AML-193 (cell line): ENCODE measurements at places on chromosomes 3 and 15.

GRCh38 chr15:51536965-51537574 lies 85.5 kb downstream of the DMXL2 start:
- peak; percentile 17 for DNase-seq

DNA sequence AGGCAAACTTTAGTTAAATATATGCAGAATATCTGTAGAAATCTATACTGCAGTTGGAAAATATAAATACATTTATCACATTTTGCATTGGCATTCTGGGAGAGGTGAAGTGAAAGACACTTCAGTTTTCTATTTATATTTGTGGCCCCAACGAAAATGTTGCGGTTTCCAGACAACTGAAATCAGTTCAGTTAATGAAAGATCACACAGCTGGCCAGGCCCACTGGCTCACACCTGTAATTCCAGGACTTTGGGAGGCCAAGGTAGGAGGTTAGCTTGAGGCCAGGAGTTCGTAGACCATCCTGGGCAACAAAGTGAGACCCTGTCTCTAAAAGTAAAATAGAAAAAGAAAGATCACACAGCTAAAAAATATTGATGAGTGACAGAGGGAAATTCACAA lies 11.9 kb upstream of the CLASP2 start:
- no peak for DNase-seq

- DNase-seq = no peak
Measured at GRCh38 chr15:85748729-85749128, 46.0 kb downstream of the KLHL25 start.

- DNase-seq = no peak
Measured at GRCh38 chr3:125261031-125261430, 48.5 kb upstream of the SLC12A8 start.

DNA sequence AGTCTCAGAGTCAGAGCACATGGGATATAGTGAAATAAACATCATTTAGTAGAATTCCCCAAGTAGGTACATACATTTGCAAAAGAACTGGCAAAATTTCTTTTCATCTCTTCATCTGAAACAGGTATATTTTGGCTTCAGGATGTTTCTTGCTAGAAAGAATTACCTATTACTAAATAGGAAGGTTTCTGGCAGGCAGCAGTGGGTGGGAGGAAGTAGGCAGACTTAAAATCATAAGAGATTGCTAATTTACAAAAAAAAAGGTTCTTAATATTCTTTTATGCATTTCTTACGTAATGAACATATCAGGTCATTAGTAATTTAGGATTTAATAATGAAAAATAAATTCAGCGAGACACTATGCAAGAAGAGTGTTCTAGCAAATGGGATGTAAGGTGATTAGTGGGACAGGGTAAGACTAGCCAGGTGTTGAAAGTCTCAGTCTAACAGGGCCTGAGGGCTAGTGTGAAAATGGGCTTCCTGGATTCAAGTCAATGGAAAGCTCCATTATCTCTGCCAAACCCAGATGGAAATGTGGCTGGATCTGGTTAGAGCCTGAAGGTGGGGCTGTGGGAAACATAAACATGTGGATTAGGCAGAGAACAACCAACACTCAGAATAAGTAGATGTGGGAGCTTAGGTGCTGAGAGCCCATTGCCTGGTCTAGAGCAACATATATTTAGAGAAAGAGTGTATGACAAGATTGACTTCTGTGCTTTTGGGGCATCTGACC lies 127.4 kb upstream of the FEZF2 start:
- DNase-seq = no peak

GRCh38 chr15:75114796-75115195 lies 86.9 kb upstream of the C15orf39 start:
- DNase-seq = no peak
